ENCODE measurements at places on chromosomes 1 and 21. TPM values are rescaled to one million over a fixed set of nuclear protein-coding genes. Genes with fewer than 3 reads are reported as not detected.

Gene SYPL2
- total RNA-seq = 33.0 TPM

Gene PKP1
- total RNA-seq = 0.16 TPM

Gene TAF5L
- total RNA-seq = 10.8 TPM

Gene PADI1
- total RNA-seq = not detected

Gene PPT1
- 44.1 TPM for total RNA-seq

DNA sequence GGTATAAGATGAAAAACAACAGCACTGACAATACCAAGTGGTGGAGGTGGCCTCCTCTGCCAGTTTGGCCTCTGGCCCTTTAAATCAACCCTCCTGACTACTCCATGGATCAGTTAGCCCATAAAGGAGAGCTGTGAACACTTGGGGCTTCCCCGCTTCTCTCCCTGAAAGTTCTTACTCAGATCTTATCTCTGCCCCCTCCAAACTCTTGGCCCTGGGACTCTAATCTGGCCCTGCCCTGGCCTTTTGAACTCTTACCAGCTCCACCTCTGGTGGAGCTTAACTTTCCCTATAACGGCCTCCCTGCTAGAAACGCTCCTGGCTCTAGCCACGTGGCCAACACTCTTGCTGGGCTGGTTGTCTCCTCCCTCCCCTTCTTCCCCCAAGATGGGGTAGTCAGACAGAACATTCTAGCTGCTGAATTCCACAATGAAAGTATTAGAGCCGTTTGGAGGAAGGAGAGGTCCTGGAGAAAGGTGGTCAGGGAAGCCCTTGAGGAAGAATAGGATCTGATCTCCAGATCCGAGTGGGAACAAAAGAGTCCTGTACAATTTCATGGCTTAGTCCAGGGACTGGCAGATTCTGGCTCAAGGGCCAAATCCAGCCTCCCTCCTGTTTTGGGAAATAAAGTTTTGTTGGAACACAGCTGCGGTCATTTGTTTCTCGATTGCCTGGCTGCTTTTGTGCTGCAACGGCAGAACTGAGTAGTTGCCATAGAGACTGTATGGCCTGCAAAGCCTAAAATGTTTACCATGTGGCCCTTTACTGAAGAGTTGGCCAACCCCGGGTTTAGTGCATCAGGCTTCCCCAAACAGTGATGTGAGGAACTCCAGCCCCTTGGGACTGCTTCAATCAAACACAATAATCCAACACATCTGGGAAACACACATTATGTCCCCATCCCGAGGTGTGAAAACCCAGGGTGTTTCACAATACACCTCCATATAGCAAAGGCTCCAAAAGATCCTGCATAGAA lies 9.5 kb upstream of the PIGR start:
- DNase-seq = no peak

GRCh38 chr21:38628349-38628748 lies 130.1 kb upstream of the ERG start:
- DNase-seq = no peak

GRCh38 chr1:221431961-221432360 lies 309.9 kb downstream of the DUSP10 start:
- DNase-seq = no peak

DNA sequence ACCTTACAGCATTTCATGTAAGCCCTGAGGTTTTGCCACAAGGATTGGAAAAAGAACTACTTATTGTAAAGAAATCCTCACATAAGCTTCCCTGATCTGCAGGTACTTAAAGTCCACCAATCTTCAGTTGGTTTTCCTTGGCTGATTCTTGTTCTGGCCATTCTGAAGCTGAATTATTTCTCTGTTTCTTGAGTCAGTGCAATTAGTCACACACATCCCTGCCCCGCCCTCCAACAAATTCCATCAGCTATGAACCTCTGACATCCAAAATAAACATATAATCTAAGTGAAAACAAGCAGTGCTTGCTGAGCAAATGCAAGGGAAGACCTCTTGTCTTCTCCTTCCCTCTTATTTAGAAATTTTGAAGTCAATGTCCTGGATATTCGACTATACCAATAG lies 8.2 kb upstream of the FNDC7 start:
- DNase-seq = no peak

- DNase-seq = no peak
Measured at GRCh38 chr1:181651276-181651675, 168.0 kb downstream of the CACNA1E start.

- DNase-seq = no peak
Measured at GRCh38 chr1:197770243-197770642, 5.0 kb downstream of the DENND1B start.

DNA sequence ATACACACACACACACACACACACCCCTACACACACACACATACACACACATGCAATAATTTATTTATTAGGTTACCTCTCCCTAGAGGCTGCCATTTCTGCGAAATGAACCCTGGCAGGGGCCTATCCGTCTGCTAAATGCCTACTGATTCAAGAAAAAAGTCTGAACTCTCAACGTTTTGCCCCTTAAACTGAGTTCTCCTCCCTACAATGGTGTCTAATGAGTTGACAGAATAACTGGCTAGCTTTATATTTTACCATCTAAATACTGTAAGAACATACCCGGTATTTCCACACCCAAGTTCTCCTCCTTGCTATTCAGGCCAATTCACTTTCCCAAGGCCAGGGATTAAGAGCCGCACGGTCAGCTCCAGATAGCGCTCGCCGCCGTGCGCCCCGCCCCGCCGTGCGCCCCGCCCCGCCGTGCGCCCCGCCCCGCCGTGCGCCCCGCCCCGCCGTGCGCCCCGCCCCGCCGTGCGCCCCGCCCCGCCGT lies 339 bp upstream of the RNPC3 start:
- DNase-seq = no peak

GRCh38 chr1:95916616-95917015 lies 682.6 kb downstream of the RWDD3 start:
- DNase-seq = no peak

- DNase-seq = no peak
Measured at GRCh38 chr1:17994046-17994445, 113.6 kb upstream of the IGSF21 start.

DNA sequence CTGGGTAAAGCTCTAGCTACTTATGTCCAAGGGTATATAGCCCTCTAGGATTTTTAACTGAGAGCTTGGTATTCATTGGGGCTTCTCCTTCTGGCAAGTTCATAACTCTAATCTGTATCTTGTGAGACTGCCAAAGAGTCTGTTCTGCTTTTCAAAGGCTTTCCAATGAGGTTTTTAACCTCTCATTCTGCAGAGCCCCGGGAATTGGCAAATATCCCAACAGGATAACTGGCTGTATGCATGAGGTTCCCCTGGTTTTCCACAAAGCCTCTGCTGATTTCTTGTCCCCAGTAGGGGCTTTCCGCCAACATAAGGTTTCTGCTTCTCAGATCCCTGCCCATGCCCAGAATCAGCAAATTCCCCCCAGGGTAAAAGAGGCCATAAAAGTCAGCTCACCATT lies 40.9 kb downstream of the RPL5 start:
- DNase-seq = no peak

- DNase-seq = peak; percentile 70
Measured at GRCh38 chr1:244050014-244050834, 859 bp upstream of the ZBTB18 start.

DNA sequence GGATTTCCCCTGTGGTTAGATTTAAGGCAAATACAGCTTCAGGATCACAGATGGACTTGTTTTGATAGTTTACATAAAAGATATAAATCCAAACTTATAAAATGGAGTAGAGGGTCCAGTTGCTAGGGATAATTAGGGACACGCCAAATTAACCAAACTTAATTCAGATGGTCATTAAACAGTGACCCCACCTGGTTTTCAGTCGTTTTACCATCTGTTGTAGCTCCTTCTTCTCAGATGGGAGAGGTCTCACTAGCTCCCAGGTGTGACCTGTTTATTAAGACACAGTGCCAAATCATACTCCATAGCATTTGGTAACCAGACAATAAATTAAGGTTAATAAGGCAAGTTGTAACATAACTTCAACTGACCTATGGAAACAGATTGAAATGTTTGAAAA lies 8.1 kb upstream of the GADD45A start:
- no peak for DNase-seq

DNA sequence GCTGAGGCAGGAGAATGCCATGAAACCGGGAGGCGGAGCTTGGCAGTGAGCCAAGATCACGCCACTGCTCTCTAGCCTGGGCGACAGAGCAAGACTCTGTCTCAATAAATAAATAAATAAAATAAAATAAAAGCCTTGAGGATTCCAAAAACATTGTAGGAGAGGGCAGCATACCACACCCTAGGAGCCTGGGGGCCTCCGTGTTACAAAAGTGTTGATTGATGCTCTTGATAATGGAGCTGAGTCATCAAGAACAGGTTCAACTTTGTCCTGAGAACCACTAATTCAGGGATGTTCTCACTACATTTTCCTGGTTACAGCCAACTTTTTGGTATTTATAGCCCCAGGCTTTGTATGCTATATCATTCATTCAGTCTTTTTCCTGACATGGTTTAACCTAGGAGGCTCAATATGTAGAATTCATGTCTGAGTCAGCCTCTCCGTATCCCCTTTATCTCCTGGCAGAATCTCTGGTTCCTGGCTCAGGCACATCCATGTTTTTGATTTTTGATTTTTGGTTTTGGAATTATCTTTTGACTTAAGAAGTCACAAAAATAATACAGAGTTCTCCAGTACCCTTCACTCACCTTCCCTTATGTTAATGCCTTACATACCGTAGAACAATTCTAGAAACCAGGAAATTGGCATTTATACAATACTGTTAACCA lies 69.4 kb downstream of the LRRC8D start:
- no peak for DNase-seq

DNA sequence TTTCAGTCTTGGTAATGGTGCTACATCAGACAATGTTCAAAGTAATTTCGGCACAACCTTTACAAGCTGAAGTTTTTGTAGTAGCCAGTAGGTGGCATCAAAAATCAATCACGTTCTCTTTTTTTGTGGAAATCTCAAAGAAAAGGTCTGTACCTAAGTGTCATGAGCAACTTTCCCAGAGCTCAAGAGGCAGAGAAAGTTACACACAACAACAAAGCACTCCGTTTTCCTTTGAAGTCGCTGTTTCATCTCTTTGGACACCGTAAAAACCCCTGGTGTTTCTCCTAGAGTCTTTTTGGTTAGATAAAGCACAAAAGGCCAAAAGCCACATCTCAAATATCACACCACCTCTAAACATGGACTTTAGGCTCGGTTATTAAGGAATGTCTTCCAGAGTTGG lies 131.6 kb downstream of the LHX8 start:
- no peak for DNase-seq

DNA sequence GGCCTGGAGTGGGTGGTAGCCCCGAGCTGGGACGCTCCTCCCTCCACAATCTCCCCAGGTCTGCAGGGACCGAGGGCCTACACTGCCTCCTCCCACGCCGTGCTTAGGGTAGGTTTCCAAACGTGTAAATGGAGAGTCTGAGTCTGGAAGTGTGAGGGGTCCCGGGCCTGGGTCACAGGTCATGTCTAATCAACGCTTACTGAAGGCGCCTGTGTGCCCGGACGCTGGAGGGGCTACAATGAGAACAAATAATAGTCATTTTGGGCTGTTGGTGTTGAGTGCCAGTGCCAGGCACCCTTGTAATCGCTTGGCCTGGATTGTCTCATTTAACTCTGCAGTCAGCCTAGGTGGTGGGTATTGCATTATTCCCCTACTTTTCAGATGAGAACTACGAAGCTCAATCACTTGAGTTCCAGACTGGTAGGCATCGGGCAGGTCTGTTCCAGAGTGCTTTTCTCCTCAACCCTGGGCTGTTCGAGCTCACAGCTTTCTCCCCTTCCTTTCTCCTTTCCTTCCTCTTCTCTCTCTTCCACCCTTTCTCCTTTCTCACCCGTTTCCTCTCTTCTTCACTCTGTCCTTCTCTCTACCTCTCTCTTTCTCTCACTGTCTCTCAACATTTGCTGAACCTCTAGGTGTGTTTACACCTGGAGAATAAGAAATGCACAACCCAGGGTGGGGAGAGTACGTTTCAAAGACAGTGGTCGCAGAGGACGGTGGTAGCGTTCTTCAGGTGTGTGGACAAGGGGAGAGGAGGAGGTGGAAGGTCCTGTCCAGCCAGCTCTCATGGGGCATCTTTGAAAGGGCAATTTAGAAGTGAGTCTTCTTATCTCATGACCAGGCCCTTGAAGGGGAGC lies 883 bp downstream of the SLC66A1 start:
- DNase-seq = no peak

DNA sequence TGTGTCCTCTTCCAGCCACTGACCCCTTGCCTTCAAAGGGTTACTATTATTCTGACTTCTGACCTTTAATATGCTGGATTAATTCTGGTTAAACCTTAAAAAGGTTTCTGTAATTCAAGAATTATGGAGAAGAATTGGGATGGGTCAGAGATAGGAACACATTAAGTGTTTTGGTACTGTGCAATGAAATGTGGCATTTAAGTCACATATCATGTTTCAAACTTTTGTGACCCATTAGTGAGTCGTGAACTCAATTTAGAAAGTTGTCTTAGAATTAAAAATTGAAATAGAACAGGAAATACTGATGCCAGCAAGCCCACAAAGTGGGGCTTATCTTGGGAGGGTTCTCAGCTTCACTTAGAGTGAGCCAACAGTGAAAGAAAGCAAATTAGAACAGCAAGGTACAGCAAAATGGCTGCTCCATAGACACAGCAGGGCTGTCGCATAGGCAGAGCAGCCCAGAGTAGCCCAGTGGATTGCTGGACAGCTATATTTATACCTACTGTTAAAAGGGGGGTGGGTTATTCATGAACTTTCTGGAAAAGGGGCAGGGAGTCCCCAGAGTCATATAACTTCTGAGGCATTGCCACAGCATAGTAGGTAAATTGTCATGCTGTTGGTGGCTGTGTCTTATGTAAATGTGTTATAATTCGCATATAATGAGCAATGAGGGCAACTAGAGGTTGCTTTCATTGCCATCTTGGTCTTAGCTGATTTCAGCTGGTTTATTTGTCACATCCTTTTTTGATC lies 10.5 kb downstream of the SCP2 start:
- no peak for DNase-seq

DNA sequence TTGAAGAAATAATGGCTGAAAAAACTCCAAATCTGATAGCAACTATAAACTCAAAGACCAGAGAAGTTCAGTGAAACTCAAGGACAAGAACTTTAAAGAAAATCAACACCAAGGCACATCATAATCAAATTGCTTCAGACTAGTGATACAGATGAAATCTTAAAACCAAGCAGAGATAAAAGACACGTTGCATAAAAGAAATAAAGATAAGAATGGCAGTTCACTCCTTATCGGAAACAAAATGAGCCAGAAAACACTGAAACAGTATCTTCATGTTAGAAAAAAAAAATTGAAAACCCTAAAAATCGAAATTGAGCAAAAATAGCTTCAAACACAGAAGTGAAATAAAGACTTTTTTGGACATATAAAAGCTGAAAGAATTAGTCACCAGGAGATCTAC lies 4.6 kb upstream of the RAB4A start:
- no peak for DNase-seq

- DNase-seq = no peak
Measured at GRCh38 chr1:41358131-41359021, 2.9 kb upstream of the FOXO6 start.

DNA sequence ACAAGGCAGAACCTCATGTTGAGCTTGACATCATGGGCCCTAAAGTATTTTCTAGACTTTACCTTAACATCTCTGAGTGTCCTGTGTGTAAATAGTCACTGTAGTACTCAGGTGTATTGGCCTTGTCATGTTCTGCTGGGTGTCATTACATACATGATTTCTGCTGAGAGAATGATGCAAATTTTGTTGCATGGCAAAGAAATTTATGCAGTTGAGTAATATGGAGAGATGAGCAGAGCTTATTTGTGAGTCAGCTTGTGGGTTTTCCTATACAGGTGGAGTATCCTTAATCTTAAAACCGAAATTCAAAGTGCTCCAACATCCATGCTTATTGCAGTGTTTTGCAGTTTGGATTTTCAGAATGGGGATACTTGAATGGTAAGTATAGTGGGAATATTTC lies 36.6 kb downstream of the RGL1 start:
- no peak for DNase-seq

- DNase-seq = no peak
Measured at GRCh38 chr1:111977378-111977777, 12.1 kb downstream of the KCND3 start.

Data from Right ventricle myocardium inferior (tissue), 1 donor.